Adrenal gland (tissue), 19 donors: ENCODE measurements at places on chromosomes 5 and 9. TPM values are rescaled to one million over a fixed set of nuclear protein-coding genes. Genes with fewer than 3 reads are reported as not detected.

- no peak overlapping the region for H3K27ac ChIP-seq
- DNase-seq, result no peak
- H3K4me3 ChIP-seq, result no peak overlapping the region
- no peaks in the 10 kb centered on the region for H3K4me1 ChIP-seq
- H3K27me3 ChIP-seq, result no peaks in the 10 kb centered on the region
These were observed 778.3 kb downstream of the PRELID2 start for GRCh38 chr5:145056800-145057199.

GRCh38 chr5:39605588-39606575 lies 181.1 kb upstream of the DAB2 start:
- H3K4me3 ChIP-seq, result no peak overlapping the region
- H3K27me3 ChIP-seq, result no peaks in the 10 kb centered on the region
- H3K36me3 ChIP-seq, result no peaks in the 10 kb centered on the region
- H3K4me1 ChIP-seq, result no peaks in the 10 kb centered on the region

DNA sequence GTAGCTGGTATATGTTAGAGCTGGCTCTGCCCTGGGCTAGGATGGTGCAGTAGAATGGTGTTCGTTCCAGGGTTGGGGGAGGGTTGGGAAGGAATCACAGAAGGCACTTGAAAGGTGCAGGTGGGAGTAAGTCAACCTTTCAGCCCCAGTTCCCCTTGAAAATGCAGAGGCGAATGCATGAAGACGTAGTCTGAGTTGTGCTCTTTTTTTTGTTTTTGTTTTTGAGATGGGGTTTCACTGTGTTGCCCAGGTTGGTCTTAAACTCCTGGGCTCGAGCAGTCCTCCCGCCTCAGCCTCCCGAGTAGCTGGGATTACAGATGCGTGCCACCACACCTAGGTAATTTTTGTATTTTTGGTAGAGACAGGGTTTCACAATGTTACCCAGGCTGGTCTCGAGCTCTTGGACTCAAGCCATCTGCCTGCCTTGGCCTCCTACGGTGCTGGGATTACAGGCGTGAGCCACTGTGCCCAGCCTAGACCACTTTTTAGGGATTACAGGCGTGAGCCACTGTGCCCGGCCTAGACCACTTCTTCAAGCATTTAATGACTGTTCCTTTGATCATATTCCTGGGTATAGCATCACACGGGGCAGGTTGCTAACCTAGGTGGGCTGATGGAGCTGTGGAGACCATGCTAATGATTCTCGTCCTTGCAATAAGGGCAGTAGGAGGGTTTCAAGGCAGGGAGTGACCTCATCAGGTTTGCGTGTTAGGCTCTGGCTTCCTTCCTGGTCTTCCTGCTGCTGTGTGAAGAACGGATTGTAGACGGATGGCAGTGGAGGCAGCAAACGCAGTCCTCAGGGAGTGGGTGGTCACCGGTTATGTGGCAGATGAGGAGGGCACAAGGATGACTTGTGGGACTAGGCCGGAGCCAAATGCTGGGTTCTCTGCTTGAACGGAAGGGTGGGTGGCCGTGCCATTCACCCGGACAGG lies 13.7 kb downstream of the EHMT1 start:
- peaks cover 56% of the 10 kb centered on the region for H3K4me1 ChIP-seq
- H3K4me3 ChIP-seq, result no peak overlapping the region
- peak overlapping the region; percentile 66 for H3K27ac ChIP-seq
- H3K36me3 ChIP-seq, result no peaks in the 10 kb centered on the region

GRCh38 chr5:135966790-135967189 lies 12.0 kb upstream of the LECT2 start:
- no peaks in the 10 kb centered on the region for H3K36me3 ChIP-seq
- H3K4me1 ChIP-seq, result no peaks in the 10 kb centered on the region
- no peak for DNase-seq
- H3K27ac ChIP-seq, result no peak overlapping the region
- H3K4me3 ChIP-seq, result no peak overlapping the region
- H3K27me3 ChIP-seq, result no peaks in the 10 kb centered on the region

GRCh38 chr9:128625391-128626146 lies 31.1 kb downstream of the DYNC2I2 start:
- no peak overlapping the region for H3K4me3 ChIP-seq
- peak overlapping the region; percentile 36 for H3K27ac ChIP-seq
- H3K4me1 ChIP-seq, result peaks cover 27% of the 10 kb centered on the region
- peak; percentile 92 for DNase-seq
- no peaks in the 10 kb centered on the region for H3K27me3 ChIP-seq

DNA sequence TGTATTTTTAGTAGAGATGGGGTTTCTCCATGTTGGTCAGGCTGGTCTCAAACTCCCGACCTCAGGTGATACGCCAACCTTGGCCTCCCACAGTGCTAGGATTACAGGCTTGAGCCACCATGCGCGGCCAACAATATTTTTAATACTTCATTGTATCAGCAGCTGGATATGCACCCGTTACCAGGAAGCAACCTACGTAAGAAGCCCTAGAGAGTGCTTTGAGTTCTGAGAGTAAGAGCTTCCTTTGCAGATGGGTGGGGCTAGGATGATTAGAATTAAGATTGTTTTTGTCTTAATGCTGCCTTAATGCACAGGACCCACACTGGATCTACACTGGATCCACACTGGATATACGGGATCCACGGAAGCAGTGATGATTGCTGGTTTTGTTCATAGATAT lies 123.9 kb upstream of the ABCA1 start:
- no peak for DNase-seq
- no peaks in the 10 kb centered on the region for H3K36me3 ChIP-seq
- no peak overlapping the region for H3K27ac ChIP-seq
- no peak overlapping the region for H3K4me3 ChIP-seq
- peaks cover 9% of the 10 kb centered on the region for H3K4me1 ChIP-seq

DNA sequence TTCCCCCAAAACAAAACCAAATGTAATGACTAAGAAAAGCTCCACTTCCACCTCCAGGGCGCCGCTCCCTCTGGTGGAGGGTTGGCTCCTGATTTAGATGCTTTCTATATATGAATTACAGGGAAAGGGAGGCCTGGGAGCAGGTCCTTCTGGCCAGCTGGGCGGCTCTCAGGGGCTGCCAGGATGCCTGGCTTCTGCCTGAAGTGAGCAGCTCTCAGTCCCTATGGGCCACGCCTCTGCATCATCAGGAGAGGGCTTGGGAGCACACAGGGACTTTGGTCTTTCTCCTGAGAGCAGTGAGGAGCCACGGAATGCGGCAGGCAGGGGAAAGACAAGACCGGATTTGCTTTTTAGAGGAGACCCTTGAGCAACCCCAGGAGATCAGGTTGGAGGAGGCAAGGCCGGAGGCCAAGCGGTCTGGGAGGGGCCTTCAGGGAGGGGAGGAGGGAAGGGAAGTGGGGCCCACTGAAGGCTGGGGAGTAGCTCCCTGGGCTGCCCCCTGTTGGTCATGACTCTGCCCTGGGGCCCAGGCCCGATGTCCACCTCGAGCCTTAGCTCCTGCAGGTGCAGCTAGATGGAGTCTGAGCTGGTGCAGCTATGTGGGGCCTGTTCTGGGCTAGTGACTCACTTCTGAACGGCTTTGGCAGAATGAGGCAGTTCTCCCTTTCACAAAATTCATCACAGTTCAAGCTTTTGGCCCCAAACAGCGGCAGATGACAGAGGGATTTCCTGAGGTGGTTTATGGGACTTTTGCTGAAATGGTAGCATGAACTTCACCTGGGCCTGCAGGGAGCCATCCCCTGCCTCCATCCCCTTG lies 11.3 kb upstream of the GRHPR start:
- H3K27me3 ChIP-seq, result no peaks in the 10 kb centered on the region
- DNase-seq, result no peak
- no peak overlapping the region for H3K27ac ChIP-seq
- H3K4me1 ChIP-seq, result peaks cover 2% of the 10 kb centered on the region
- H3K4me3 ChIP-seq, result no peak overlapping the region

- H3K4me3 ChIP-seq, result no peak overlapping the region
- H3K4me1 ChIP-seq, result no peaks in the 10 kb centered on the region
- no peak for DNase-seq
- H3K36me3 ChIP-seq, result no peaks in the 10 kb centered on the region
- H3K27me3 ChIP-seq, result no peaks in the 10 kb centered on the region
These were observed 102.2 kb upstream of the SPATA31D4 start for GRCh38 chr9:81825846-81826516.

DNA sequence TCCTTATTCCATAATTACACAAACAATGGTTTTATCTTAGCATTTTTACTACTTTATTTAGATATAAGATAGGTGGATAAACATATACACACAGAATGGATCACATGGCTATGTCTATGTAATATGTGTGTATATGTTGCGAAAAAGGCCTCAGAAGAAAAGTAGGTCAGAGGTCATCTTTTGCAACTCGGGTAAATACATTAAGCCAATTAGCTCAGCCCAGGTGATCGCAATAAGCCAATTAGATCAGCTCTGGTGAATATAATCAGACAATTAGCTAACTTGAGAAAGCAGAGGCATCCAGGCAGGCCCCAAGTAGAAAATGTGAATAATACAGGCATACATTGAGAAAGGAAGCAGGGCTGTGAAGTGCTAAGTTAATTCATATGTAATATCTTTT lies 24.3 kb downstream of the SLCO4C1 start:
- no peak overlapping the region for H3K27ac ChIP-seq
- H3K27me3 ChIP-seq, result no peaks in the 10 kb centered on the region
- H3K4me1 ChIP-seq, result no peaks in the 10 kb centered on the region
- no peak for DNase-seq
- H3K4me3 ChIP-seq, result no peak overlapping the region
- no peaks in the 10 kb centered on the region for H3K36me3 ChIP-seq

GRCh38 chr5:142132916-142133315 lies 24.3 kb downstream of the NDFIP1 start:
- H3K4me1 ChIP-seq, result peaks cover 34% of the 10 kb centered on the region
- H3K36me3 ChIP-seq, result no peaks in the 10 kb centered on the region
- H3K27me3 ChIP-seq, result no peaks in the 10 kb centered on the region
- no peak for DNase-seq
- H3K4me3 ChIP-seq, result no peak overlapping the region

GRCh38 chr5:5787373-5787772 lies 364.9 kb downstream of the ICE1 start:
- H3K27ac ChIP-seq, result no peak overlapping the region
- no peaks in the 10 kb centered on the region for H3K27me3 ChIP-seq
- no peak for DNase-seq

CDX1 gene
- not detected for total RNA-seq

KCNIP1 gene
- total RNA-seq, result 0.74 TPM
